ENCODE measurements at places on chromosomes 16 and 17. TPM values are rescaled to one million over a fixed set of nuclear protein-coding genes. Genes with fewer than 3 reads are reported as not detected.

DNA sequence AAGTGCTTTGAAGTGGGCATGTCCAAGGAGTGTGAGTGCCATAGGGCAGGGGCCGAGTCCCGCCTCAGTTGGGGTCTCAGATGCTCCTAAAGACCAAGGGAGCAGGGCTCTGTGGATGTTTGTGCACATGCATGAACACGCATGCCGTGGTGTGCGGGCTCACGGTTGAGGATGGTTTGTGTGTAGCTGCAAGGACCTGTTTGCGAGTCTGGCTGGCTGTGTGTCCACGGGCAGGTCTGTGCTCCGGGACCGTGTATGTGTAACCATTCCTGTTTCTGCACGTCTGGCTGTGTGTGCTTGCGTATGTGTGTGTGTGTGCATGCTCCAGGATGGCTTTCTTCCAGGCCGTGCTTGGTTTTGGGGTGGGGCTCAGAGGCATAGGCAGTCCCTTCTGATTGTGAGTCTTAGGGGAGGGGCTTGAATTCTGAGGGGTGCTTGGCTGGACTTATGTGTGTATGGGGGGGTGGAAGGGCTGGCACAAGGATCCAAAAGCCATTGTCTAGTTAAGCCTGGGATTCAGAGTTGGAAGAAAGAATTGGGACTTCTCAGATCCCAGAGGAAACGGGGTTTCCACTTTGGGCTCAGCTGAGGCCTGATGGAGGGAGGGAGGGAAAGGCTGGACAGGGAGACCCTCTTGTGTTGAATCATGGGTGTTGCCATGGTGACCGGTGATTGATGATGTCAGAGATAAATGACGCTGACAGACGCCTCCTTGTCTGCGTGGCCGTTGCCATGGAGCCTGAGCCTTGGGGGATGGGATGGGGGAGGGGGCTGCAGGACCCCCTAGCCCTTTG lies 14.4 kb downstream of the GJD3 start:
- no peak for DNase-seq
- H3K27me3 ChIP-seq = no peaks in the 10 kb centered on the region
- H3K4me1 ChIP-seq = no peaks in the 10 kb centered on the region
- no peak overlapping the region for H3K4me3 ChIP-seq
- H3K27ac ChIP-seq = no peak overlapping the region

The PTX4 gene
- not detected for polyA plus RNA-seq

DNA sequence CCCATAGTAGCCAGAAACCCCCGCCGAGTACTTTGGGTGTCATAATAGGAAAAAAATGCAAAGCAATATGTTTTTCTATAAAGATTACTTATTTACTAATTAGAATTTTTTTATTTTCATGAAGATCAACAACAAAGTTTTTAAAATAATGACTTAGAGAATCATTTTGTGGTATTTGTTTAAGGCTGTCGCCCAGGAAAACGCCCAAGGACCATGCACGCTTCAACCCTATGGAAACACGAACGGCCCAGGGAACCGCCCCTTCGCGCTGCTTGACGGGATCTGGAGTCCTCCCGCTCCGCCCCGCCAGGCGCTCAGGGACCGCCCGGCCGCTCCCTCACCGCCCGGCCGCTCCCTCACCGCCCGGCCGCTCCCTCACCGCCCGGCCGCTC lies 408 bp upstream of the KPNA2 start:
- H3K36me3 ChIP-seq = no peaks in the 10 kb centered on the region
- H3K27me3 ChIP-seq = no peaks in the 10 kb centered on the region
- H3K4me1 ChIP-seq = peaks cover 3% of the 10 kb centered on the region
- peak; percentile 97 for DNase-seq

GRCh38 chr17:27217631-27218030 lies 76.3 kb upstream of the WSB1 start:
- H3K27me3 ChIP-seq = no peaks in the 10 kb centered on the region
- H3K27ac ChIP-seq = no peak overlapping the region
- no peaks in the 10 kb centered on the region for H3K36me3 ChIP-seq

- H3K4me1 ChIP-seq = no peaks in the 10 kb centered on the region
- no peaks in the 10 kb centered on the region for H3K27me3 ChIP-seq
- no peak overlapping the region for H3K27ac ChIP-seq
Measured at GRCh38 chr17:78366109-78366848, 6.4 kb upstream of the SOCS3 start.

DNA sequence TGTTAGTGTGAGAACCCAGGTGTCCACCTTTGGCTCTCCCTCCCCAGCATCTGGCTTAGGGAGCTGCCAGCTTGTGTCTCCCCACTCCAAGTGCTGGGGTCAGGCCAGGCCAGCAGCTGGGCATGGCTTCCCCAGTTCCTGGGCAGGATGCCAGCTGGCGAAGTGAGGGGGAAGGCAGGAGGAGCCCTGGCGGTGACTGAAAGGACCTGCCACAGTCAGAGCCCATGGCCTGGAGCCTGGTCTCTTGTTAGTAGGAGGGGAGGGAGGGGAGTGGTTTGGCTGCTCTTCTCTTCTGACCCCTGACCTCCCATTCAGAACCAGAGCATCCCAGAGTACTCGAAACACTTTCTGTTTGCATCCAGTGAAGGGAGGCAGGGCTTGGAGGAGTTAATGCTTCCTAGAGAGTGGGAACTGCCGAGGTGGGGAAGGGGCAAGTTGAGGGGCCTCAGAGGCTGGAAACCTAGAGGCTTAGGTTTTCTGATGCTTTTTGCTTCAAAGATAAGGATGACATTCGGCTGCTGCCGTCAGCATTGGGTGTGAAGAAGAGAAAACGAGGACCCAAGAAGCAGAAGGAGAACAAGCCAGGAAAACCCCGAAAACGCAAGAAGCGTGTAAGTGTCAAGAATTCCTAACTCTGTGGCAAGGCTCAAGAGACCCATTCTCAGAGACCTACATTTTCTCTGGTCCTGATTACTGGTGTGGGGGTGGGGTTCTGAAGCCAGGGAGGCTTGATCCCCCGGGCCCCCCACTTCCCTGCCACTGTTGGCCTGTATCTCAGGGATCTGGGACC lies 772 bp downstream of the CHD3 start:
- H3K4me3 ChIP-seq = no peak overlapping the region
- H3K4me1 ChIP-seq = no peaks in the 10 kb centered on the region
- H3K27ac ChIP-seq = peak overlapping the region; percentile 78

DNA sequence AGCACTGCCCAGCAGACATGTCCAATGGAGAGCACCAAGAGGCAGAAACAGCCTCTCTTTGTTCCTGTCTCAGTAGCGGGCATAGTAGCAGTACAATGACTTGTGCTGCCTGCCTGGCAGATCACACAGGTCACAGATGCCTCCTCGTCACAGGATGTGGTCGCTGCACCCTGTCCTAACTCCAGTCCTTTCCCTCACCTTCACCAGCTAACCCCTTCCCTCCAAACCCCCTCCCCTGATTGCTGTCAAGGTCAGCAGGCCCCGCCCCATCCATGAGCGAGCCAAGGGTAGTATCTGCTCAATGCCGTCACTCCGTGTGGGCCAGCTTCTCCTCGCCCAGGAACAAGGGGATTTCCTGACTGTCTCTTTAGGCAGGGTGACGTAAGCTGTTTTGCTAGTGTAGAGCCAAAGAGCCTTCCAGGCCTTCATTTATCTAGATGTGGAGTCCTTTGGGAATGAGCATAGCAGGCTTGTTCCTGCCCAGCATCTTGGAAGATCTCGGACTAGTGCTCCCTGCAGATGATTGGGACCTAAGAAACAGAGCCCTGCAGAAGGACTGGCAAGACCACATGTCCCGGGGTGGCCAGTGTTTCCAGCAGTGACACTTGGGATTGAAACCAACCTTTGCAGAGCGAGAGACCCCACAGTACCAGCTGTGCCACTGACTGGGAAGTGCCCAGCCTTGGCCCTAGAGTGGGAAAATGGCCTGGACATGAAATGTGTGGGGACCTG lies 75.9 kb upstream of the TNRC6C start:
- no peaks in the 10 kb centered on the region for H3K4me1 ChIP-seq
- H3K4me3 ChIP-seq = no peak overlapping the region
- peak; percentile 84 for DNase-seq
- no peak overlapping the region for H3K27ac ChIP-seq
- no peaks in the 10 kb centered on the region for H3K27me3 ChIP-seq

GRCh38 chr16:13012601-13013000 lies 111.2 kb downstream of the SHISA9 start:
- no peak for DNase-seq
- no peak overlapping the region for H3K4me3 ChIP-seq
- no peaks in the 10 kb centered on the region for H3K27me3 ChIP-seq
- H3K4me1 ChIP-seq = no peaks in the 10 kb centered on the region
- no peaks in the 10 kb centered on the region for H3K36me3 ChIP-seq

- H3K36me3 ChIP-seq = no peaks in the 10 kb centered on the region
- no peaks in the 10 kb centered on the region for H3K4me1 ChIP-seq
Measured at GRCh38 chr17:70521821-70522256, 352.5 kb downstream of the KCNJ2 start.

GRCh38 chr16:79265701-79266100 lies 334.8 kb downstream of the MAF start:
- H3K27me3 ChIP-seq = no peaks in the 10 kb centered on the region
- H3K36me3 ChIP-seq = no peaks in the 10 kb centered on the region
- no peaks in the 10 kb centered on the region for H3K4me1 ChIP-seq
- no peak overlapping the region for H3K27ac ChIP-seq
- H3K4me3 ChIP-seq = no peak overlapping the region

The MSLN gene
- polyA plus RNA-seq = 1.5 TPM

- peak within 1 kb of the TSS; percentile 39 for H3K27ac ChIP-seq
- H3K4me3 ChIP-seq = peak within 1 kb of the TSS; percentile 67
- peak; percentile 99 for DNase-seq
- no peaks in the 10 kb centered on the region for H3K27me3 ChIP-seq
- H3K36me3 ChIP-seq = no peaks in the 10 kb centered on the region
Measured at GRCh38 chr16:4538350-4539235, at the start of gene CDIP1. TSS of gene CDIP1 (minus strand) at chr16:4538773. CDS start at chr16:4514130, 24,643 bp downstream.

The TP53TG3C gene
- polyA plus RNA-seq = not detected

- H3K4me1 ChIP-seq = peaks cover 3% of the 10 kb centered on the region
- H3K36me3 ChIP-seq = no peaks in the 10 kb centered on the region
- H3K4me3 ChIP-seq = no peak overlapping the region
Measured at GRCh38 chr17:68909066-68909465, 46.1 kb downstream of the ABCA8 start.

DNA sequence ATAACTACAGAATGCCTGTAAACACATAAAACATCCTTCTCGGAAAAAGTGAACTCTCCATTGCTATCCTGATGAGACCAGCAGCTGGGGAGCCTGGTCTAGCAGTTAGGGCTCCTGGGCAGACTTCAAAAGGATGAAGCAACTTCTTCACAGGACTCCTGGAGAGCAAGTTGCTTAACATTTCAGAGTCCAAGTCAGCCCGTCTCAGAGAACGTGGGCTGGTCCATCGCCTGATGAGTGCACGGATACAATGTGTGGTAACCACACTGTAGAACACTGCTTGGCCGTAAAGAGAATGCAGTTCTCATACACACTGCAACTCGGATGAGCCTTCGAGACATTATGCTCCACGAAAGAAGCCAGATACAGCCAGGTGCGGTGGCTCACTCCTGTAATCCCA lies 52.7 kb downstream of the TMEM235 start:
- H3K4me3 ChIP-seq = no peak overlapping the region
- no peak overlapping the region for H3K27ac ChIP-seq
- H3K27me3 ChIP-seq = no peaks in the 10 kb centered on the region
- H3K36me3 ChIP-seq = no peaks in the 10 kb centered on the region

DNA sequence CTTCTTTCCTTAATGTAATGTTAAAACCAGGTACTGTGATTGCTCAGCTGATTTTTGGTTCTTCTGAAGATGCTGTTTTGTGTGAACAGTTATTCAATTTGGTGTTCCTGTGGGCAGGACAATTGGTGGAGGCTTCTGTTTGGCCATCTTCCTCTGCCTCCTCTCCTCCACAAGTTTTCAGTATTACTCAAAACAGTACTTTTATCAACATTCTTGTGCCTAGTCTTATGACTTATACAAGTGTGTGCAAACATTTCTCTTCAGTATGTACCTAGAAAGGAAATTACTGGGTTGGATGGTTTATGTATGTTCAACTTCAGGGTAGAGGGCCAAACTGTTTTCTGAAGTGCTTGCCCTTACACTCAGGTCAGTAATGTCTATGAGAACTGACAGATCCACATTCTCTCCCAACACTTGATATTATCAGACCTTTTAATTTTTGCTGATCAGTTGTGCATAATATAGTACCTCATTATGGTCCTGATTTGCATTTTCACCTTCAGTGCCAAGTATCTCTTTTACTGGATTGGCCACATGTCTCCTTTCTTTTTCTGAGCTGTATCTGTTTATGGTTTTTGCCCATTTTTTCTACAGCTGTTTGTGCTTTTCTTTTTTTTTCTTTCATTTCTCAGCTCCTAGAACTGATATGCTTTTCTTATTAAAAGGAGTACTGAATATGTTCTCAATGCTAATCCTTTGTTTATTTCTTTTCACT lies 50.9 kb downstream of the ERCC4 start:
- H3K36me3 ChIP-seq = no peaks in the 10 kb centered on the region
- H3K27me3 ChIP-seq = no peaks in the 10 kb centered on the region
- H3K27ac ChIP-seq = no peak overlapping the region
- no peak overlapping the region for H3K4me3 ChIP-seq
- no peaks in the 10 kb centered on the region for H3K4me1 ChIP-seq

DNA sequence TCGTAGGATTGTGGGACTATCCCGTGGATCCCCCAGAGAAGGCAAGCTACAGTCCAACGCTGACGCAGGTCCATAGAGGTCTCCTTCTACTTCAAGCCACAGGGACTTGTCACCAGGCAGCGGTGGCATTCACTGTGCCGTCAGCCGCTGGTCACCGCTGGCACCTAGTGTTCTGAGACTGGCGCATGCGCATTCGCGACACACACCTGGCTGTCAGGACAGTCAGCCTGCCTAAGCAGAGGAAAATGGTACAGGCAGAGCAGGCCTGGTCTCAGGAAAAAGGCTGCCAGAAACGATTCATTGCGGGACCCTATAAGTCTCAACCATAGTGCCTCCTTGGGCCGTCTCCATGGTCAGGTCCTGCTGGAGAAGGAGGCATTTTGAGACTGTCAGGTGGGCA lies 138.0 kb upstream of the WSB1 start:
- no peaks in the 10 kb centered on the region for H3K4me1 ChIP-seq
- H3K36me3 ChIP-seq = no peaks in the 10 kb centered on the region
- no peak overlapping the region for H3K4me3 ChIP-seq

The CASKIN1 gene
- polyA plus RNA-seq = 0.28 TPM

GRCh38 chr17:6361733-6362132 lies 73.2 kb downstream of the AIPL1 start:
- no peaks in the 10 kb centered on the region for H3K4me1 ChIP-seq
- no peak overlapping the region for H3K27ac ChIP-seq
- H3K36me3 ChIP-seq = no peaks in the 10 kb centered on the region

The HBZ gene
- not detected for polyA plus RNA-seq
